ENCODE measurements at places on chromosomes 5 and 9.

DNA sequence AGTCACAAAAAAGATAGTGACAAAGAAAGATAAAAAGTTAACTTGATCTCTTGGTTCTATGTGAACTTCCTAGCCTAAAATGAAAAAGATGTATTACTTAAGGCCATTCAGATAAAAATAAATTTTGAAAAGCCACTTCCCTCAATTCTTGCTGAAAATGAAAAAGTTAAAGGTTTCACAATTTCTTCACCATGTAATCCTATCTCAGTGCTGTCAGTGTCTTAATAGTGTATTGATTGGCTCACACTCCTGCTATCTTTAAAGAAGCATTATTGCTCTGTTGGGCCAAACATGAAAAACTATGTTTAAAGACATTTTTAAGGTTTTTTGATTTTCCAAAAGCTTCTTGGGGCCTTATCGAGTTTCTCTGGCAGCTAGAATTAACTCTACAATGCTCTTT, 18.1 kb upstream of the EGFLAM start:
- no peak for DNase-seq

DNA sequence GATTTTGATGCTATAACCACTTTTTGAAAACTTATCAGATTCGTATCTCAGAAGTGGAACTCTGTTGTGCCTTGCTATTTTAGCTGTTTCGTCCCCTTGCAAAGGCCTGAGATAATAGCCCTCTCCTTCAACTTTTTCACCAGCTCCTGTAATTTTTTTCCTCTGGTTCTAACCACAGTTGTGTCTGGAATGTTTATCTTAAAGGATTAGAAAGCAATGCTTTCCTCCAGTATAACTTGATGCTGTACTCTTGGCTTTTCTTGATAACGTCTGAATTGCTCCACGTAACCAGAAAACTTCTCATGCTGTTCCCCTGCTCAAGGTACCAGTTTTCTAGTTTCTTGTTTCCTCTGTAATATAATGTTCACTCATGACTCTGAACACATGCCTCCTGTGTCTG, 209.4 kb downstream of the DTWD2 start:
- peak; percentile 18 for DNase-seq

DNA sequence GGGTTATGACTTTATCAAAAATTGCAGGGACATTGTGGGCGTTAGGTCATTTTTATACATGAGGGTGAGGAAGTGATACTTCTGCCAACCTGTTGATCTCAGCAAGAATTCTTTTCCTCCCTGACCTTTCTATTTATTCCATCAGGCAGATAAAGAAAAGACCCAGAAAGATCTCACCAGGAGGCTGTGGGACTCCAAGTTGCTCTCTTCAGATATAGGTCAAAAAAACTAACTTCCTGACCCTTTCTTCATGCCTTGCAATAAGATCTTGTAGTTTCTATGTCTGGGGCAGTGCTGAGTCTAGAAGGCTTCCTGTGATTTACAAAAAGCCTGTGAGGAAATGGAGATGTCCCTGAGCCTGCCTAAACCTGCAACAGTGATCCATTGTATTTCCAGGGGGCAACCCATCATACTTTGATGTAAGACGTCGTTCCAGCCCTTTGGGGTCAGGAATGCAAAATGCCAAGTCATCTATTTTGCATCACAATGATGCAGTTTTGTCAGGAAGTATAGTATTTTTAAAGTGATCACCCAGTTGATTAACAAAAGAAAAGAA, 22.0 kb upstream of the PIK3R1 start:
- DNase-seq, result no peak

DNA sequence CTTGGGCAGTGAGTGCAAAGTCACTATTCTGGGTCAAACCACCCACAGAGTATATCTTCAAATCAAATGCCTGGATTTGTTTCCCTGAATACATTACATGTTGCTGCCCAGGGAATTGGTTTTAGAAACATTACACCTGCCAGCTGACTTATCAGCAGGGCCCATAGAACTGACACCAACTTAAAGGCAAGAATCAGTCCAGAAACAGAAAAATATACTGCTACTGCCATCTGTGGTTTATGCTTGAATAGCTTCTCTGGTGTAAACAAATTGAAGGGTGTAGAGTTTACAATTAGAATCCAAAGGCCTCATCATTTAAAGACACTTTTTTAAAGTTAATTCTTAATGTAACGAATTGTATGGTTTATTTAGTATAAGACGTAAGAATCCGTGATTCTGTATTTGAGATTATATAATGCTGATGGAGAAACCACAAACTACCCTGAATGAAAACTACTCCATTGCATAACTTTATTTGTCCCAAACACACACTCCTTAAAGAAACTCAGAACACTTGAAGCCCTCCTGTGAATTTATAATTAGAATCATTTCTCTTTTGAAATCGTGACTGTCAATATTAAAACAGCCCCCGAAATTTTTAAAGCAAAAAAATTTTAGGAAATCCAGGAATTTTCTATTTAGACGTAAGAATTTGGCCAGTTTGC, 6.2 kb downstream of the NR6A1 start:
- no peak for DNase-seq

DNA sequence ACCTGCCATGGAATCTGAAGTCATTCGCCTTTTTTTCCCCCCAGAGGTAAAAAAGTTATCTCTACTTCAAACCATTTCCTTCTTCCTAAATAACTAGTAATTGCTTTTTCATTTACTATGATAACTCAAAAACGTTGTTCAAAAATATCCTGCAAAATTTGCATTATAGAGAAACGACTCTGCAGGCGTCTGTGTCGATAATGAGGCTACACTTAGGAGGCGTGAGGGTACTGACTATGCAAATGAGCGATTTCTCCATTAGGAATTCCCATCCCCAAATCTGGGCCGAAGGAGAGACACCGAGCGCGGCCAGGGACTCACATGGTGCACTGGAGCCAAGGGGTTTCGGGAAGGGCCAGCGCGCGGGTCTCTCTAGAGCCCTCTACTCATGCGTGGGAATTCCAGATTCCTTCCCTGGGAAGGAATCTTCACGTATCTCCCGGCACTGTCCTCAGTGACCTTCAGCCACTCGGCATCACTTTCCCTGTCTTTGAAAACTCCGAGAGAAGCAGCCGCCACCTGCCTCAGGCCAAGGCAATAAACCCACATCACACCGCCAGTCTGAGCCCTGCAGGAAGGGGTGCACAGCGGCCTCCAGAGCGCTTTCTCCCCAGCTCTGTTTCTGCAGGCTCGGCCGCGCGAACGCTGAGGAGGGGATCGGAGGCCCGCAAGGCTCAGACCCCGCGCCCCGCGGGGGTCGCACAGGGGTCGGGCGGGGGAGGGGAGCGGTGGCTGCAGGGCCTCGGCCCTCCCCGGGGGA, 718 bp upstream of the DENND4C start:
- DNase-seq, result no peak

DNA sequence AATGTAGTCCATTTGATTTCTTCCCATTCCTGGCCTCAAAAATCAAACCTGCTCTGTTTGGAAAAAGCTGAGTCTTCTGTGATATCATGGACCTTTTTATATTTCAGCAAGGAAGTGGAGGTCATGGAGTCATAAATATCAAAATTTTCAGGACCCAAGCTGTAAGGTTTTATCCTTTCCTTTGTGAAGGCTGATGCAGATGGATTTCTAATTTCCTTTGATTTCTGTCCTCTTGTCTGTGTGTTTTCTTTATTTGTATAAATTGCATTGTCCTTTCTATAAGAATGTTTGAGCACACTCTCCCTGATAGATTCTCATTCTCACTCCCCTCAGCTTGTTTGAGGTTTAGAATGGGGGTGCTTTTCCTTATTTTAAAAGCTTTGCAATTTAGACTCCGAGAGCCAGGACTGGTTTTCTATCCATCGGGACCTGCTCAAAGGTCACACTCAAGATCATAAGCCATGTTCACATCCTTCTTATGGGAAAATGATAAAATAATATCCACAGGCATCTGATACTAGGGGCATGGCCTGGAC, 127.4 kb upstream of the TMEM161B start:
- no peak for DNase-seq

DNA sequence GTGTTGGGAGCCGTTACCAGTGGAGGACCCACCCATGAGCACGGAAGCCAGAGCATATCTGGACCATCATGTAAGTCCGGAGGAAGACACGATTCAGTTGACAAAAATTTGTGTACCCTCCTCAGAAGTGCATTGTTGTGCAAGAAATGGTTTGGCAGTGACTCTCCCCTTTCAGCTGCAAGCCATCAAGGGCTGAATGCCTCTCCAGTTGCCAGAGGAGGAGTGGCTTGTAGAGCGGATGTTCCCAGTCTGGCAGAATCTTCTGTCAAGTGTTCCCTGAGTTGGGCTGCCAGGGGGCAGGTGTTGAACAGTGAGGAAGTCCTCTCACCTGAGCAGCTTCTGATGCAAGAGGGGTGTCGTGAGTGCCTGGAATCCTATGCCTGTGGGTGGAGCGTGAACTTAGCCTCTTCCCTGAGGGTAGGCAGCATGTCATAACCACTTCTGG, 27.6 kb upstream of the CDKN2AIPNL start:
- DNase-seq, result peak; percentile 94

GRCh38 chr5:165996201-165996875, 2295.1 kb upstream of the WWC1 start:
- DNase-seq, result no peak

GRCh38 chr9:107755246-107755645, 265.7 kb upstream of the KLF4 start:
- DNase-seq, result peak; percentile 61

DNA sequence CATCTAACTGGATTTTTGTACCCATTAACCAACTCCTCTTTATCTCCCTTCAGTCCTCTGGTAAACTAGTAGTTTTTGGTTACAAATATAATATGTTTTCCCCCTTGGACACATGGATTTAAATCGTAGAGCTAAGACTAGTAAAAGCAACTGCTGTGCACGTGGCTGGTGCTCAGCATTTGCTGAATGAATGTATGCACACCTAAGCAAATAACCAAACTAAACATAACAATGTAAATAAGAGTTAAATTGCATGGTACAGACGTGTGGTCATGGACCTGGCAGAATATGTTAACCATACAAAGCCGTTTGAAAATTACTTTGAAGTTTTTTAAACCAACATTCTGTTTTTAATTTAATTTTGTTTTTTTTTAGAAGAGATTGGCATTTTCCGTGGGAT, 65.2 kb upstream of the FYB1 start:
- no peak for DNase-seq

GRCh38 chr5:59660737-59661136, 232.8 kb downstream of the PDE4D start:
- peak; percentile 45 for DNase-seq

GRCh38 chr9:133044125-133044524, 13.3 kb downstream of the GTF3C5 start:
- no peak for DNase-seq

DNA sequence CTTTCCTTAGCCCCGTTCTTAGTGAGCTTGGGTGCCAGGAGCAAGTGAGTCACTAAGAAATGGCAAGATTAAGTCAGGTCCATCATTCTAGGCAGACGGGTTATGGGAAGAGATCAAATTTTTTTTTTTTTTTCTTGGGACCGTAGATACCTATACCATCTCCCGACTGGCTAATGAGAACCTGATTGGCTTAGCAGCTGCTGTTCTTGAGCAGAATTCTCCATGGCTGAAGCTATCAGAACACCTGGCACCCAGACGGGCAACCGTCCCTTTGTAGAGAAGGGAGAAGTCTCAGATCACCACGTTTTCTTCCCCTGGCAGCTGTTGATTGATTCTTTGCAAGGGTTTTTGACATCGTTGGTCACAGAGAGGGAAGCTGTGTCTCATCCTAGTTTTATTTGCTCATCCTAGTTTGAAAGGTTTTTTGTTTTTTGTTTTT, 78.6 kb downstream of the AOPEP start:
- no peak for DNase-seq

- DNase-seq, result no peak
These were observed 45.4 kb upstream of the CAST start for GRCh38 chr5:96616801-96617200.

GRCh38 chr9:95088421-95089161, 228.9 kb downstream of the FANCC start:
- no peak for DNase-seq

- peak; percentile 68 for DNase-seq
These were observed 353.6 kb downstream of the BNC2 start for GRCh38 chr9:16516891-16517290.

- no peak for DNase-seq
These were observed 90.5 kb upstream of the DNAH5 start for GRCh38 chr5:14034963-14035362.

- peak; percentile 51 for DNase-seq
These were observed 5.5 kb downstream of the ANGPTL2 start for GRCh38 chr9:127116957-127117356.

- DNase-seq, result no peak
These were observed 38.4 kb downstream of the PPP1R2B start for GRCh38 chr5:156888520-156888919.
